ENCODE measurements at places on chromosomes 1 and 21.

DNA sequence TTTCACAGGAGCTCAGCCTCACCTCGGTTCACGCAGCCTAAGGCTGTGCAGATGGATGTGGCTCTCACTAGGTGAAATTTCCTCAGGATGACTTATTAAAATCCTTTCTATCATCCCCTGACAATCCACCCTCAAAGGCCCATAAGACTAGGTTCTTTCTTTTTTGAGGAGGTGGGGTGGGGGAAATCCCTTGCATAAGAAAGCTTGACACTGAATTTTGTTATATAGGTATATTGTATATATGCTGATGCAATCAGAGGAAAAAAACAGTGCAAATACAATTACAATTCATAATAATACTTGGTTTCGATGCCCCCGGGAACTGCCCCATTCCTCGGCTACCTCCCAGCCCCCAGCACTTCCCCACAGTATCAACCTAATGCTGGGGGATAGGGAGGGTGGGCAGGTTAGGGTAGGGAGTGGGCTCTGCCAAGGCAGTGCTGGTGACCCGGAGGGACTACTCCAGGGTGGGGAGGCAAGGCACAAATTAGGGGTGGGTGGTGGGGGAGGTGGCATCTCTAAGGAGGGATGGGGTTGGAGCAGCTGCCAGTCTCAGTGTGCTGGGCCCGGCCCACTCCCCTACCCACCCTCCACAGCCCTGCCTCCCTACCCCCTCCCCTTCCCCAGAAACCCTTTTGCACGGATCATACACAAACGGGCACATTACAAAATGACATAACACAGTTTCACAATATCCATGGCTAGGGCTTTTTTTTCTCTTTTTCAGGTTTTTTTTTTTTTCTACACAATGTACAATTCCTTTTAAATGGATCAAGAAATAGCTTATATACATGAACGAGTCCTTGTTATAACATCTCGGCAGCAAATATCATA lies 30.9 kb downstream of the SLC27A3 start:
- DNase-seq, result no peak

- DNase-seq, result peak; percentile 76
Observed at GRCh38 chr1:231691618-231692259, 65.1 kb downstream of the DISC1 start.

GRCh38 chr1:112788561-112788960 lies 73.4 kb upstream of the PPM1J start:
- no peak for DNase-seq

- DNase-seq, result peak; percentile 81
Observed at GRCh38 chr1:212667223-212668139, 32.2 kb downstream of the BATF3 start.

GRCh38 chr1:59564192-59564891 lies 250.4 kb upstream of the HOOK1 start:
- DNase-seq, result no peak

DNA sequence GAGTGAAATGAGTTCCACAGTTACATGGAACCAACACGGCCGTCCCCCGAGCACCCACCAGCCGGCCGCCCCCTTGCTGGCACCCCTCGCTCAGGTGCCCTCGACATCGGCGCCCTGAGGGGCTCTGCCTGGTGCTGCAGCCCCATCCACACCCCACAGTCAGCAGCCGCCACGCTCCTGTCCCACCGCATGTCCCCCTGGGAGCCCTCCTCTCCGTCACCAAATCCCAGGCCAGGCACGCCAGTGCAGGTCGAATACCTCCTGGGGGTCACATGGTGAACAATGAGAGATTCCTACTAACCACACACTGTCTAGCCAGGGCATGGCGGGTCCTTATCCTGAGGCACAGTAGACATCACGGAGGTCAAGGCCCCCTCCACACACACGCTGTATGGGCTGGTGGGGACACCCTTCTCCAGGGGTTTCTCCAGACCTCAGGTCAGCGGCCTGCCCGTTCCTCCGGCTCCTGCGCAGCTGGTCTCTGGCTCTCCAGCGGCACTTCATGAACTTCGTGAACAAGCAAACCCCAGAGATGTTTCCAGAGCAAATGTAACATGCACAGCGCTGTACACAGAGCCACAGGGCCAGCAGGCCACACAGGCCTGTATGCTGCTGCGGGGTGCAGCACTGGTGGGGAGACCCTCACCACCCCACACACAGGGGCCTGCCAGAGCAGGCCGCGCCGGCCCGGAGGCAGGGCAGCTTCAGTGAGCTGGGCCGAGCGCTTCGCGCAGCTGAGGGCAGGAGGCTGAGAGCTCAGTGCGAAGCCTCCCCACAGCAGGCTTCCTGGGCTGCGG lies 21.8 kb downstream of the POFUT2 start:
- no peak for DNase-seq

DNA sequence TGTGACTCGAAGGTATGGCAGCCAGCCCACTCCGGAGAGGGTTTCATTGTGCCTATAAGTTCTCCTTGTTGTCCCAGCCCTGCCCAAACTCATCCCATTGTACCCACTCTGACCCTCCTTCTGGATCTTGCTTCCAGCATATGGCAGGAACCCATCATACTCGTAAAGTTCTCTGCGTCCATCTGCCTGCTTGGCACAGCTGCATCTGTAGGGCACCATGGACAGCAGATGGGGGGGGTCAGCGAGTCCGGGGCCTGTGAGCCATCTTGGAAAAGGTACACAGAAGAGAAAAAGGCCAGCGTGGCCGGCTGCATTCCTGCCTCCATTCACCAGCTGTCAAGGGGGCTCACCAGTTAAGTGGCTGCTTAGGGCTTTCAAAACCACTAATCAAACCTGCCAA lies 94.9 kb upstream of the IGSF21 start:
- DNase-seq, result no peak

GRCh38 chr1:46764402-46764801 lies 34.4 kb upstream of the CYP4B1 start:
- DNase-seq, result no peak

DNA sequence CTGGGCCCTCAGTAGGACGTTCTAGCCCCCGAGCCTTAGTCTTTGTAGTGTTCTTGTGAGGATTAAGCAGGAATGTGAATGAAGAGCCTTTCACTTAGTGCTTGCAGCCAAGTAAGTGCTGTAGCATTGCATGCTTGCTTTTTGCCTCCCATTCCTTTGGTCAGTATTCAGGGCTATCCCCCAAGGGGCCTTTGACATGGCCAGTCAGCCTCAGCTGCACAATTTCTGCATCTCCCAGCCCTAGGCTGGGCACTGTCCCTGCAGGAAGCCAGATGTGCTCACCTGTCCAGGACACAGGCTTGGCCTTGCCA lies 30.5 kb downstream of the SOX13 start:
- no peak for DNase-seq

DNA sequence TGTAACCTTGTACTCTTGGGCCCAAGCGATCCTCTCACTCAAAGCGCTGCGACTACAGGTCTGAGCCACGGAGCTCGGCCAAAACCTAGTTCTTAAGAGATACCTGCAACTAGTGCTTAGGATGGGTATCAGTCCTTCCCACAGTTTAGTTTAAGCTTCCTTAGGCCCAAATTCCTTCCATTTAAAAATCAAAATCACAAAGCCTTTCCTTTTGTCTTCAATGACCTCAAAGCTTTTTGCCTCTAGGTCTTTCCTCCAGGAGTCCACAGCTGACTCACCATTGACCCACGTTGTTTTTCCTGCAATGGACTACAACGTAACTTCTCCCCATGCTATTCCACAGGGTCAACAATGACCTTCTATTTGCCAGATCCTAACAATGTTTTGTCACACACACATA lies 64.0 kb downstream of the APP start:
- DNase-seq, result no peak

GRCh38 chr1:237032029-237032428 lies 10.0 kb upstream of the RYR2 start:
- DNase-seq, result no peak

GRCh38 chr1:100700586-100700985 lies 19.0 kb upstream of the VCAM1 start:
- no peak for DNase-seq

DNA sequence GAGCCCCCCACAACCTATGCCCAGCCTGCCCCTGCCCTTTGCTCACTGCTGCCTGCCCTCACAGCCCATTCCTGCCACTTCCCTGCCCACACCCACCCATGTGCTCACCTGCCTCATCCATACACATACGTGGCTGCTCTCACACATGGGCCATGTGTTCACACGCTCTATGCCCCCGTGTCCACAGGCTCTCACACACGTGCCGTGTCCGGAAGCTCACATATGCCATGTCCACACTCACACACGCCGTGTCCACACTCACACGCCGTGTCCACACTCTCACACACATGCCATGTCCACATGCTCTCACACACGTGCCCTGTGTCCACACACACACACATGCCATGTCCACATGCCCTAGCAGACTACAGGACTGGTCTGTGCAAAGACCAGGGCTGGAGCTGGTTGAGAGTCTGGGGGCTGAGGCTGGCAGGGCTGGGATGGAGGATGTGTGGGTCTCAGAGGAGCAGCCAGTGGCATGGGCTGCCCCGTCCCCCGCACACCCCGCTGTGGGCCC lies 583 bp upstream of the RNF223 start:
- DNase-seq, result no peak

GRCh38 chr1:190205713-190206112 lies 272.0 kb downstream of the BRINP3 start:
- DNase-seq, result no peak

DNA sequence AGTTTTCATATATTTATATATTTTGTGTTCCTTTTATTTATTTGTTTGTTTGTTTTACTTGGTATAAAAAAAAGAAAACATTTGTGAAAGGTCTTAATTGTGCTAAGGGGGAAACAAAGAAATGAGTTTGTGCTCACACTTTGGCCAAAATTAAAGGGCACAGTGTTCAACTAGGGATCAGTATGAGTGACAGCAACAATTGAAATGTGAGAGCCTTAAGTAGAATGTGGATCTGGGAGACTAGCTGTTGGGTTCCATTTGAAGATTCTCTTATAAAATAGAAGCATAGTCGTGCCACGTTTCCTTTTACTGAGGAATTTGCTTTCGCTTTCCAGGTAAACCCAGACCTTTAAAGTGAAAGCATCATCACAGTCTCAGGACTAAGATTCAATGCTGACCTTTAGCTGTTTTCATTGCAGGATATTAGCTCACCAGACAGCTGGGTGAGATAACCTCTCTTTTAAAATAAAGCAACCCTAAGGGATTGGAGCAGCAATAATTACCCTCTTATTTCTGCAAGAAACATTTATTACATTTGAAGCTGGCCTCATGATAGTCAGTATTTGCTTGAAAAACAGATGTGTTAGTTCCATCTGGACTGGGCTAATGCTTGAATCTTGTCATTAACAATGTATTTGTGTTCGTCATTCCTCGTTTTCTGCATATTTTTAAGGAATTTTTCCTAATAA lies 37.1 kb upstream of the CD55 start:
- DNase-seq, result no peak

- no peak for DNase-seq
Observed at GRCh38 chr1:98315309-98315708, 346.2 kb upstream of the SNX7 start.

DNA sequence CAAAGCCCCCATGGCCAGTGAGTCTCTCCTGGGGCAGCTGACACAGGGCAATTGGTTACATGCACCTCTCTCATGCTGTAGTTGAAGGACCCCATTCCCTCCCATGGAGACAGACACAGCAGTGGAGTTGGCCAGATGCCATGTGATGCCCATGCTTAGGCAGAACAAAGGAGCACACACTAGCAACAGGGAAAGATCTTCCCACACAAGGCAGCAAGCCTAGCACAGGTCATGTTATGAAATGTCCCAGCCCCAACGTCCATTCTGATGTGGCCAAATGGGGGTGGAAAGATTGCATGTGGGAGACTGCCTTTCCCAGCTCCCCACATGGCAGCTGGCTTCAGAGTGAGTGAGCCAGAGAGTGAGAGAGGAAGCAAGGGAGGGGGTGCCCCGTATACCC lies 34.5 kb downstream of the AADACL4 start:
- no peak for DNase-seq

DNA sequence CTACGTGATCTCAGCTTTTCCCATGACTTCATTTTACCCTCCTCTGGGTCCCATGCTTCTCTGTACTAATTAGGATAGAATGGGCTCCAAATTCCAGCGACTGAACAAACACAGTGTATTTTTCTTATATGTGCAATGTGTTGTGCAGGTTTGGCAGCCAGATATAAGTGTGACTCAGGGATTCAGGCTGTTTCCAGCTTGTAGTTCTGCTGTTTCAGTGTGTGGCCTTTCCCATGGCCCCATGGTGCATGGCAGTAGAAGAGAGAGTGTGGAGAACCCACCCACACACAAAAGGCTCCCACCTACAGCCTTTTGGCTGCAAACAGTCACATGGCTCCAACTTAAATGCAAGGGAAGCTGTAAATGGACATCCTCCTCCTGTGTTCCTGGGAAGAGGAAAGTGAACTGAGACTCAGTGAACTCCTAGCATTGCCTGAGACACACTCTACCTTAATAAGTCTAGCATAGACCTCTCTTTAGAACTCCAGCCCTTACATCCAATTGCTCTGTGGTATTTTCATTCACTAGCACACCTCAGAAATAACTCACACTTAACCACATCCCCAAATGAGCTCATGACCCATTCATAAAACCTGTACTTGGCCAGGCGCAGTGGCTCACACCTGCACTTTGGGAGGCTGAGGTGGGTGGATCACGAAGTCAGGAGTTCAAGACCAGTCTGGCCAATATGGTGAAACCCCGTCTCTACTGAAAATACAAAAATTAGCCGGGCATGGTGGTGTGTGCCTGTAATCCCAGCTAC lies 58.7 kb downstream of the KIAA0040 start:
- no peak for DNase-seq

- no peak for DNase-seq
Observed at GRCh38 chr1:209651138-209651587, 1.1 kb downstream of the LAMB3 start.

- peak; percentile 84 for DNase-seq
Observed at GRCh38 chr1:32107742-32108661, at the start of gene KPNA6. Gene KPNA6 (plus strand): TSS chr1:32108056. CDS start chr1:32108131, 75 bp downstream.

- no peak for DNase-seq
Observed at GRCh38 chr1:10932088-10932487, 80.4 kb upstream of the TARDBP start.

- no peak for DNase-seq
Observed at GRCh38 chr1:214990619-214991018, 91.9 kb upstream of the KCNK2 start.

DNA sequence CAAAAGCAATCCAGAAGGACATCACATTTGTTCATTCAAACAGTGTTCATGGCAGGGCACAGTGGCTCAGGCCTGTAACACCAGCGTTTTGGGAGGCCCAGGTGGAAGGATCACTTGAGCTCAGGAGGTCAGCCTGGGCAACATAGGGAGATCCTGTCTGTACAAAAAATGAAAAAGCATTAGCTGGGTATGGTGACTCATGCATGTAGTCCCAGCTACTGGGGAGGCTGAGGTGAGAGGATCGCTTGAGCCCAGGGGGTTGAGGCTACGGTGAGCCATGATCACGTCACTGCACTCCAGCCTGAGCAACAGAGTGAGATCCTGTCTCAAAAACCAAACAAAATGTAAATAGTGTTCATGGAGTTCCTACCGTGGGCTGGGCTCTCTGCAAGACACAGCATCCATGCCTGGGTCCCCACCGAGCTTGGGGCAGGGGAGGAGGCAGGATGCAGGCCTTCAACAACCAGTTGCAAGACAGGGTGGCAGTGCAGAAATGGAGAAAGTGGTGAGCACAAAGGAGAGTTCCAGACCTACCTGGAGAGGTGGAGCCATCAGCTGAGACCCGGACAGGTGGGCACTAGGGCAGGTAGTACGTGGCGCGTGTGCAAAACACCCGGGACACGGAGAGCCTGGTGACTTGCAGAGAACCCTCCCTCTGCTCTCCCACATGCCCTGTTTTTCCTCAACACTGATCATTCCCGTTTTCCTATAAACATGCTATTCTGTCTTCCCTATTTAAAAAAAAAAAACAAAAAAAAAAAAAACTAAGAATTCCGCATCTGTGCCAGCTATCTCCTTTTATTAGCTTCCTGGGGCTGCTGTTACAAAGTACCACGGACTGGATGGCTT lies 138.9 kb downstream of the TOMM20 start:
- no peak for DNase-seq
